NCI-H446 (cell line): ENCODE measurements at places on chromosomes 3 and 15.

DNA sequence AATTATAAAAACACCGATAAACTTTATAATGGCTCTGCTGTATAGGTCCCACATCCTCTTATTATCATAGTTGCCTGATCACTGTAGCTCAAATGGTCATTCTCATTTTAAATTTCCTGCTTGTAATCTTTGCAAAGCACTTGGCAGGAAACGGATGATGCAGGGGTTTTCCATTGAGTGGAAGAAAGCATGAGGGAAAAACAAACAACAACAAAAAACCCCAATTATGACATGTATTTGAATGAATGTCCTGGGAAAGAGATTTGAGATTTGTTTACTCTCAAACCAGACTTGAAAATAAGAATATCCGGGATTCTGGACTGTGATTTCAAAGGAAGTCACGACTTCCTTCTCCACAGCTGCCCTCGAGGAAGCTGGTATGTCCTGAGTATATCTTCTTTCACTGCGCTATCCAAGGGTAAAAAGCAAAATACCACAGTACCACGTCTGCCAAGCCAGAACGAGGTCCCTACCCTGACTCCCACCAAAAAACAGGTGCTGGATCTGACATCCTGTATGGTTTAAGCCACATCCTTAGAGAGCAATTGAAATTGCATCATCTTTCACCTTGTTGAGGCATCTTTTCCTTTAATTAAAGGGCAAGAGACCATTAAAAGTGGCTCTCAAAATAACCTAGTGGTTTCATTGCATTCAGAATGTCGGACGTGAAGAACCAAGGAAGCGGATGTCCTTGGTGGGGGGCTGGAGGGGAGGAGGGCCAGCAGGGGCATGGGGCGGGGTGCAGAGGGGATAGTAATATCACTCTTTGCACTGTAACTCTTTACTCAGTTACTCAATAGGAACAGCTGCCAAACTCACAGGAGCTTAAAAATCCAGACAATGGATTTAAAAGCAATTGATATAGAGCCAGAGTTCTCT is 13.5 kb upstream of the TIPIN start:
- no peak for DNase-seq

GRCh38 chr15:88019656-88020055 is 236.9 kb downstream of the NTRK3 start:
- DNase-seq = no peak

DNA sequence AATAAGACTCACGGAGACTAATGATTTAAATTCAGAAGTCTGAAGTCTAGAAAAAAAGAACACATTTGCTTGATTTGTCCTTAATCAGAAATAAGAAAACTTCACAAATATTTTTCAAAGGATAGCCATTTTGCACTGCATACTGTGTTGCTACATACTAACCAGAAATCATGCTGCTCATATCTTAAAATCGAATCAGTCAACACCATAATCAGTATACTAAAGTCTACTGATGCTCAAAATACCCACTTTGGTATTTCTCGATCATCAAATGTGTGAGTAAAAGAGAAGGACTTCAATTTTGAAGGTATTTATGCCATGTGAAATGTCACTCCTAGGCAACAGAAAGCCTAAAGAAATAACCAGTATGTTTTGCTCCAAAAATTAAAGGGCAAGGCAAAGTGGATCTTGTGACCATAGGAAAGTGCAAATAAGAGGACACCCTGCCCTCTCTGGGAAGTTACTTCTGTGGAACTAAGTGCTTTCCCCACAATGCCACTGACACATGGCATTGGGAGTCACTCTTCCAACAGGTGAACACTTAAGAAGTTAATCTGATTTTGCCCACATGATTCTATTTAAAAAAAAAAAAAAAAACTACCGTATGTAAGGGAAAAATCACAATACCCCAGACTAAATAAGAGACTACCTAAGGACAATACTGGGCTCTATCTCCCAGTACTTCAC is 2.7 kb downstream of the LRIG1 start:
- no peak for DNase-seq

- no peak for DNase-seq
Observed at GRCh38 chr3:129599073-129599472, 7.4 kb downstream of the PLXND1 start.

DNA sequence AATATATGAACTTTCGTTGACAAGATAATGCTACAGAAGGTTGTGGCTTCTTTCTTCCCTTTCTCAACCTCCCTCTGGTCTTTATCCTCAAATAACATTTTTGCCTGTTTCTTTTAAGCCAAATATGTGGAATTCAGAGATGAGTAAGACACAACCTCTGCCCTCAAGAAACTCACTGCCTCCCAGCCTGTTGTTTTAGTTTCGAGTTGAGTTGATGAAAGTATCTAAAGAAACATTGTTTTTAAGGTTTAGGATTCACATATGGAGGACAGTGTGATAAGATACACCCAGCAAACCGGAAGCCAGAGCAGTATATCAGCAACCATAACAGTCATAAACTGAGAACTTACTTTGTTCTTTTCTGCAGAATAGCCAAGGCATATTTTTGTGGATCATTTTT is 218.6 kb downstream of the THSD4 start:
- DNase-seq = no peak

DNA sequence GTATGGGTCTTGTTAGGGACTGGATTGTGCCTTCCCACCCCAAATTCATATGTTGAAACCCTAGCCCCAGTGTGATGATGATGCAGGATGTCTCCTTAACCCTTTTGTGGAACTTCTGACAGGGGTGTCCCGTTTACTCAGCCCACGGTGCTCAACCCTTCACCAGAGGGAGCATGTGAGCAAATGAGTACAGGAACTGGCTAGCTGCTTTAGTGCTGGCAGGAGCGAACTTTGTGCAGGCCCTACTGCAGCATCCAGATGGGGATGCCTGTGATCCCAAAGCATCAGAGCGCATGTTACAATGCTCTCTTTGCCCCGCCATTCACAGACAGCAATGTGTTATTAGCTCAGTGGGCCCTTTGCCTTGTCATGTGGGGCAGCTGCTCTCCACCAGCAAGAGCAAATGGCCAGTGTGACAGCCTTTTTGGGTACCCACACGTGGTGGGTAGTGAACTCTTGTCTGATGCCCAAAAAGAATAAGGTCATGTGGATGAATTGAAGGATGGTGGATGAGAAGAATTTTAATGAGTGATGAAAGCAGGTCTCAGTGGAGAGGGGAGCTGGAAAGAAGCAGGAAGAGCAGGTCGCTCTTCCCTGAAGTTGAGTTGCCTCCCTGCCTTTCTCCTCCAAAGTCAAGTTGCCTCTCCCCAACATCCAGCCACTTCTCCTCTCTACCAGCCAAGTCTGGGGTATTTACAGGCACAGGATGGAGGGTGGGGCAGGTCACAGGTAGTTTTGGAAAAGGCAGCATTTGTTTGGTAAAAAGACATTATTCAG is 63.3 kb upstream of the STRIT1 start:
- peak; percentile 24 for DNase-seq

DNA sequence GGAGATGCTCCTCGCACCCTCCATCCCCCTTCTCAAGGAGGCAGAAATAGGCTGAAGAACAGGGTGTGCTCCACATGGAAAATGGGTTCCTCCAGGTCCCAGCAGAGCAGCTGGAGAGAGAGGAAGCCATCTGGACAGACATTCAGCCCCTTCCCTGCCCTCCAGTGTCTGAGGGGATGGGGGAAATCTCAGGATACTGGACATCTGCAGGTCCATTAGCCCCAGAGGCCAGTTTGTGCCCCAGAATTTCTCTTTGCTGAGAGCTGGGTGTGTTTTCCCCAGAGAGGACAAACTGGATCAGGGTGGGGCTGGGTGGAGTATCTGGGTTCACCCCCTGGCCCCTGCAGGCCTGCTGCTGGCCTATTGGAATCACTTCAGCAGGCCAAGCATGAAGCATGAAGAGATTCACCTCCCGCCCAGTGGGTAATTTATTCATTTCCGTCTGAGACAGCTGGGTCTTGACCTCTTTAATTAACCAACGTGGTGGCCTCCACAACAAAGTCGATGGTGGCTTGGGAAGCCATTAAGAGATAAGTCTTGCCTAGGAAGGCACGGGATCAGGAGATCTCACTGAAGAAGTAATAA is 4.6 kb downstream of the FAM3D start:
- no peak for DNase-seq

GRCh38 chr3:13341229-13341905 is 78.8 kb downstream of the NUP210 start:
- DNase-seq = no peak

GRCh38 chr3:13112521-13113345 is 39.5 kb upstream of the IQSEC1 start:
- DNase-seq = no peak

- no peak for DNase-seq
Observed at GRCh38 chr3:43968465-43968864, 273.2 kb upstream of the TOPAZ1 start.

DNA sequence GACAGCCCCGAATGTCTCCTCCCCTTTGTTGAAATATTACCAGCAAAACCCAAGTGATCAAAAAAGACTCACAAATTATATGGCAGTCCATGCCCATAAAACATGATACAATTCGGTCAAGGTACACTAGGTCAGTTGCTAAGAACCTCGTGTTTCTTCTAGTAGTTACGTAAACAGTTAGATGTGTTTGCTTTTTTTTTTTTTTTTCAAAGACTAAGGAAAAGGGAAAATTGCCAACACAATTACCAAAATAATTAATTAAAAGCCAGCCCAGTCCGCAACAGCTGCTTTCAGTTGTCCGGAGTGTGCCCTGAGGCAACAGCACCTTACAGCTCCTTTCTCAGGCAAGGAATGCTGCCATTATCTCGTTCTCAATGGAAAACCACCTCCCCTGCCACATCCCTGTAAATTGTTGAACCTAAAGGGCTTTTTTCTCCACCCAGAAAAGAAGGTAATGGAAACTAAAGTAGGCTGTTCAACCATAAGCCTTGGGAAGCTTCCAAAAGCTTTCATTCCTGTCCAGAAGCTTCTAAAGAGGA is 129.2 kb upstream of the TSC22D2 start:
- no peak for DNase-seq

GRCh38 chr3:123635217-123635616 is 50.4 kb upstream of the HACD2 start:
- peak; percentile 17 for DNase-seq

DNA sequence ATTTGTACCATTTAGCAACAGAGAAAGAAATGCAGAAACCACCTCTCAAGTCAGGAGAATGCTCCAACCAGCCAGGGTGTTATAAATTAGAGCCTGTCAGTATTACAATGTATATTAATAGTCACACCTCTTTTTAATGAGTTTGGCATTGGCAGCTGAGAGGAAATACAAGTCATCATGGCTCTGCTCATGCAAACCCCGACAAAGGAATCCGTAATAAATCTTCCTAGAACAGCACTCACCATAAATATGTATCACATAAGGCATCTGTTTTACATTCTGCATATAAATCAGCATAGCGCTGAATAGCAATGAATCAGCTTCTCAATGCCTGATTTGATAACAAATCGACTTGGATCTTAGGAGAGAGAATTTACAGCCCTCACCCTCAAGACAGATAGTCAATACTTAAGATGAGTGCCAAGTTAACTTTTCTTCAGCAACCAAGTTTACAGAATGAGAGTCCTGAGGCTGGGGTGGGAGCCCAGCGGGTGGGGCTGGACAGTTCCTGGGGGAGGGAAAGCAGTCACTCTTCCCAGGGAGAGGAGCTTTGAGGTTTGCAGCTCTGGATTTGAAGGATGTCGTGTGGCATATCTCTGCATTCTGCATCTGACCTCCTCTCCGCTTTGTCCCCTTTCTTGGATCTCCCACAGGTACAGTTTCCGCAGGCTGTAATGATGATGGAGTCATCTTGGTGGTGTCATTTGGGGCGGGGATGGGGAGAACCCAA is 1034.4 kb upstream of the NR2F2 start:
- DNase-seq = no peak

- DNase-seq = no peak
Observed at GRCh38 chr3:70621451-70621850, 309.0 kb upstream of the MDFIC2 start.

- DNase-seq = peak; percentile 85
Observed at GRCh38 chr15:74203914-74204431, 1.4 kb upstream of the STRA6 start.

DNA sequence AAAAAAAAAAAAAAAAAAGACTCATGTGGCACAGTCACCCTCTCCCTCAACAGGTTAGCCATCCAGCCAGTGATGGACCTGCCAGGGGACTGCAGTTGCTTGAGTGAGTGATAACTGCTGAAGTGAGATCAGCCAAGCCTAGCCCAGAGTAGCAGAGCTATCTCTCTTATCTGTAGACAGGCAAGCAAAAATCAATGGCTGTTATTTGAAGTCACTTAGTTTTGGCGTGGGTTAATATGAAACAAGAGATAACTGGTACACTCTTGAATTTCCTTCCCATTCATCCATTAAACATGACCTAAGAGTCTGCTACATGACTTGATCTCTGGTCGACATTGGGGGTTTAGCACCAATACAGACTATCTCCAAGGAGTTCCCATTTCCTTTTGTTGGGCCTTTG is 51.2 kb upstream of the TNIK start:
- no peak for DNase-seq

DNA sequence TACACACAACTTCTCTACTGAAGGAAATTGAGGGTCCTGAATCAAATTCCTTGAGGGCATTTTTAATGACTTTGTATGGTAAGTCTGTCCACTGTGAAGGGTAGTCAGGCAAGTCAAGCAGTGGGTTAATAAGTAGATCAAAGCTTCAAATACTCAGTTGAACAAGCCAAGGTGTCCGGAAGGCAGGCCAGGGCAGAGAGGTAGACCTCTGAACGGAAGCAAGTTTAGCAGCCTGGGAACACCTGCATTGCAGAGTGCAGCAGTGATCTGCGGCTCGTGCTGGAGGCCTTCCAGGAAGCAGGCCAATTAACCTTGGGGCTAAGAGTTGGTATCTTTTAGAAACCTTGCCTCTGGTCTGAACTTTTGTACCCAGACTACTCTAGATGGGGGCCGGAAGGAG is 143.8 kb downstream of the LRTM1 start:
- no peak for DNase-seq

- no peak for DNase-seq
Observed at GRCh38 chr3:150225986-150226385, 182.1 kb upstream of the TSC22D2 start.

GRCh38 chr3:33786565-33787327 is 11.7 kb upstream of the PDCD6IP start:
- DNase-seq = no peak

GRCh38 chr15:57224664-57225063 is 151.6 kb upstream of the CGNL1 start:
- no peak for DNase-seq

DNA sequence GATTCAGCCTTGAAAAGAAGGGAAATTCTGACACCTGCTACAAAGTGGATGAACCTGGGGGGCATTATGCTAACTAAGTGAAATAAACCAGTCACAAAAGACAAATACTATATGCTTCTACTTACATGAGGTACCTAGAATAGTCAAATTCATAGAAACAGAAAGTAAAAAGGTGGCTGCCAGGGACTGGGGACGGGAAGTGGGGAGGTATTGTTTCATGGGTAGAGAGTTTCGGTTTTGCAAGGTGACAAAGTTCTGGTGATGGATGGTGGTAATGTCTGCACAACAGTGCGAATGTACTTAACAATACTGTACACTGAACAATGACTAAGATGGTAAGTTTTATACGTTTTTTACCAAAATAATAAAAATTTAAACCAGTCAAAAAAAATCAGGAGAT is 4.8 kb downstream of the IDH2 start:
- no peak for DNase-seq

GRCh38 chr15:91516866-91517265 is 336.6 kb upstream of the SLCO3A1 start:
- no peak for DNase-seq

GRCh38 chr15:85743392-85744055 is 51.2 kb downstream of the KLHL25 start:
- DNase-seq = no peak
